ENCODE measurements at places on chromosomes 16 and 17. TPM values are rescaled to one million over a fixed set of nuclear protein-coding genes. Genes with fewer than 3 reads are reported as not detected.

DCTPP1 gene
- 30.4 TPM for total RNA-seq

CCDC154 gene
- 0.28 TPM for total RNA-seq

KRT32 gene
- total RNA-seq: not detected

TENT4B gene
- 15.2 TPM for total RNA-seq

CD300LG gene
- total RNA-seq: not detected

SDR42E2 gene
- not detected for total RNA-seq

CA5A gene
- total RNA-seq: not detected

PALB2 gene
- 11.4 TPM for total RNA-seq

DNA sequence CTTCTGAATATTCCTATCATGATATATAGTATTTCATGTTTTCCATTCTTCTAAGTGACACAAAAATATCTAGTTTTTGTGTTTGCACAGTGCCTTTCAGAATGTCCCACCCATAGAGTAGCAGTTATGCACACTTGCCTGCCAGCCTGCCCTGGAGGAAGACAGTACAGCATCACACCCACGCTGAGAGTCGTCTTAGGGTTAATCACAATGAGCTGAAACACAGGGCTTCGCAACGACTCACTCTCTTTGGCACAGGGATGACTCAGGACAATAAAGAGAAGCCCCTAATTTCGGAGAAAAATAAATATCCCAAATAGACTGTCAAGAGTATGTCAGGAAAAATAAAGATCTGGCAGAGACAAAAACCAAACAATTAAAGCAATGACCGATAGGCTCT lies 11.6 kb upstream of the NDUFAB1 start:
- no peak for DNase-seq
- no peak overlapping the region for H3K4me3 ChIP-seq
- H3K36me3 ChIP-seq: no peaks in the 10 kb centered on the region
- no peaks in the 10 kb centered on the region for H3K4me1 ChIP-seq

DNA sequence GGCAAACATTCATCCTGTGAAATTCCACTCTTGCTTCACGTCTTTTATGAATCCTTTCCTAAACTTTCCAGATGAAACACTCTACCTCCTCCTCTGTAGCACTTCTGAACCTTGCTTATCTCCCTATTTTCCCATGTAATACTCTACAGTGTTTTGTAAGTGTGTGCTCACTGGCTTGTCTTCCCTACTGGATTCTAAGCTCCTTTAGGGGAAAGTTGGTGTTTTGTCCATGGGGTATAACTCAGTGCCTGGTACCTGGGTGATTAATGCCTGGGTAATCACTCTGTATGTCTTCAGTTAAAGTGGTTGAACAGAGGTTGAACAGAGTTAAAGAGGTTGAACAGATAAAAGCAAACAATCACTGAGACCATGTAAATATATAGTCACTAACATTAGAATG lies 3.8 kb upstream of the KAT7 start:
- H3K4me1 ChIP-seq: peaks cover 10% of the 10 kb centered on the region
- H3K27me3 ChIP-seq: no peaks in the 10 kb centered on the region

- no peak for DNase-seq
- peaks cover 24% of the 10 kb centered on the region for H3K36me3 ChIP-seq
- no peak overlapping the region for H3K27ac ChIP-seq
These were observed 2.3 kb downstream of the ORC6 start for GRCh38 chr16:46691726-46692125.

DNA sequence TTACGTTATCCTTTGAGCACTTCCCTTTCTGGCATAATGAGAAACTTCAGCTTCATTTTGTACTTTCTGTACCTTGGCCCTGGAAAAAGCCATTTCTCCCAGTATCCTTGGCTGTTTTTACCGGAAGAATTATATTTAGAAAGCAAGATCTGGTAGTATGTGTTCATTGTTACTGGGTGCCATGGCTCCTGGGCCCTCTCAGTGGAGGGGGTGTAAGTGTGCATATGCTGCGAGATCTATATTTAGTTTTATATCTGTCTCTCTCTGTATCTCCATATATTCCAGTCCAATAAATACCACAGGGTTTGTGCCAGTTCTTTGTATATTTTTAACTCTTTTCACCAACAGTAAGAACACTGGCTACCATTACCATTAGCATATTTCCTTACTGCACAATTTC lies 17.7 kb downstream of the ATP2C2 start:
- no peak overlapping the region for H3K4me3 ChIP-seq
- H3K36me3 ChIP-seq: no peaks in the 10 kb centered on the region
- no peak overlapping the region for H3K27ac ChIP-seq
- H3K4me1 ChIP-seq: no peaks in the 10 kb centered on the region
- H3K27me3 ChIP-seq: no peaks in the 10 kb centered on the region

- no peak overlapping the region for H3K4me3 ChIP-seq
- no peaks in the 10 kb centered on the region for H3K36me3 ChIP-seq
- no peaks in the 10 kb centered on the region for H3K27me3 ChIP-seq
- peaks cover 12% of the 10 kb centered on the region for H3K4me1 ChIP-seq
These were observed 13.4 kb downstream of the PDK2 start for GRCh38 chr17:50108556-50108955.

DNA sequence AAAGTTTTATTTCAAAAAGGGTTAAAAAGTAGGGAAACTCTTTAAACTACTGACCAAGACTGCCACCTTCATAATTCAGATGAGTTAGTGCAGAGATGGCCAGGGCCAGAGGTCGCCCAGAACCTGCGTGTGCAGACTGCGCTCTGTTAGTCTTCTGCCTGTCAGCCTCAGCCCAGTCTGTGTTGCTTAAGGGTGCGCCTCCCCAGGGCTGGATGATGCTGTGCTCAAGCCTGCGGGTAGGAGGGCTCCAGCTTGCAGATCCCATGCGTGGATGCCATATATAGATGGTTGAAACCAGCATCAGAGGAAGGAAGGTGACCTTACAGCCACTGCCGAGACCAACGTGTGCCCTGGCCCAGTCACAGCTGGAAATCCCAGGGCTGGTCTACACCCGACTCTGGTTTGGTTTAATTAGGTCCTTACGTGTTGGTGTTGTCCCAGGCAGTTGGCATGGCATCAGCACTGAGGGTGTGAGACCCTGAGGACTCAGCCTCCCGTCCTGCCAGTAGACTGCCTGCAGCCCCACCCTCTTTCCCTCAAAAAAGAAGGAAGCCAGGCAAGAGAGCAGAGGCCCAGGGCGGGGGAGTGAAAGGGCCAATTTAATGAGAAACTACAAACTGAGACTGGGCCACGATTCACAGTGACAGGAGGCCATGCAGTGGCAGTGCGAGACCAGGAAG lies 27.7 kb downstream of the CDIP1 start:
- DNase-seq: no peak
- no peak overlapping the region for H3K27ac ChIP-seq
- no peak overlapping the region for H3K4me3 ChIP-seq
- H3K27me3 ChIP-seq: no peaks in the 10 kb centered on the region
- H3K4me1 ChIP-seq: no peaks in the 10 kb centered on the region

- DNase-seq: no peak
- peaks cover 6% of the 10 kb centered on the region for H3K4me1 ChIP-seq
- H3K36me3 ChIP-seq: no peaks in the 10 kb centered on the region
- H3K27ac ChIP-seq: no peak overlapping the region
- no peak overlapping the region for H3K4me3 ChIP-seq
These were observed 6.8 kb upstream of the CCL3L1 start for GRCh38 chr17:36203335-36203734.

GRCh38 chr16:73846356-73846755 lies 450.3 kb upstream of the PSMD7 start:
- no peaks in the 10 kb centered on the region for H3K36me3 ChIP-seq
- H3K4me3 ChIP-seq: no peak overlapping the region
- H3K27ac ChIP-seq: no peak overlapping the region
- H3K4me1 ChIP-seq: peaks cover 20% of the 10 kb centered on the region
- peak; percentile 86 for DNase-seq
- H3K27me3 ChIP-seq: no peaks in the 10 kb centered on the region

DNA sequence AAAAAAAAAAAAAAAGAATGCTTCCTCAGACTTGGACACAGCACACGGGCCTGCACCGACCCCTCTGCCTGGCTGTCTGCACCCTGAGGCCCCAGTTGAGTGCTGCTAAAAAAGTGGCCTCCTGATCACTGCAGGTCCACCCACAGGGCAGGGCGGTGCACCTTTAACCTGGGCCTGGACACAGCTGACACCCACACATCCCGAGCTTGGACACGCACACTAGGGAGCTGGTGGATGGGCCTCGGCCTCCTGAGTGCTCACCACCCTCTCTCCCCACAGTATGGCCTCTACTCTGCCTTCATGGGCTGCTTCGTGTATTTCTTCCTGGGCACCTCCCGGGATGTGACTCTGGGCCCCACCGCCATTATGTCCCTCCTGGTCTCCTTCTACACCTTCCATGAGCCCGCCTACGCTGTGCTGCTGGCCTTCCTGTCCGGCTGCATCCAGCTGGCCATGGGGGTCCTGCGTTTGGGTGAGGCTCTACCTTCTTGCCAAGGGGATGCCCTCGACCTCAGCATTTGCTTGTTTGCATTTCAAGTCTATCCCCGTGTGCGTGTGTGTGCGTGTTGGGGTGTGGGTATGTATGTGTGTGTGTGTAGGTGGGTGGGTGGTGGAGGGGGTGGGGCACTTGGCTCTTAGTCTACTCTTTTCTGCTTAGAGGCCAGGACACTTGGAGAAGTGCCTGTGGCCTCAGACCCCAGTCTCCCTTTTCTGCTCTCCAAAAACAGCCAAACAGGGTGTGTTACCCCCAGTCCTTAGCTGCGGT lies 2.3 kb downstream of the SLC26A11 start:
- H3K4me1 ChIP-seq: peaks cover 22% of the 10 kb centered on the region
- H3K27me3 ChIP-seq: no peaks in the 10 kb centered on the region
- H3K27ac ChIP-seq: no peak overlapping the region
- no peak overlapping the region for H3K4me3 ChIP-seq

DNA sequence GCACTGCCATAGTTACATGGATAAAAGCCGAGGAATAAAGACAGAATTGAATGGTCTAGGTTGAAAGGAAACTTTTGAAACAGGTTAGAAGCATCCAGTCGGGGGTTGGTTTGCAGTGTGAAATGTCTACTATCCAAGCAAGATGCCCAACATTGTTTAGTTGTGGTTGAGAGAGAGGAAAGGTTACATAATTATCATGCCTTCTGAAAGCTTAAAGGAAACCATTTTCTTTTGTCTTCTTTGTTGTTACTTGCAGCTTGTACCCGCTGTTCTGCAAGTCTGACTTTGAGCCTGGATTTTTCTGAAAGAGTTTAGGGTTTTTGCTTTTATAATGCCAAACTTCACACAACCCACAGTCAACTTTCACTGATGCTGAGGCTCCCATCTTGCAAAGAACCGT lies 167.9 kb downstream of the AXIN2 start:
- H3K27me3 ChIP-seq: no peaks in the 10 kb centered on the region
- no peak overlapping the region for H3K4me3 ChIP-seq
- no peak overlapping the region for H3K27ac ChIP-seq
- no peaks in the 10 kb centered on the region for H3K4me1 ChIP-seq
- H3K36me3 ChIP-seq: no peaks in the 10 kb centered on the region
- DNase-seq: no peak

DNA sequence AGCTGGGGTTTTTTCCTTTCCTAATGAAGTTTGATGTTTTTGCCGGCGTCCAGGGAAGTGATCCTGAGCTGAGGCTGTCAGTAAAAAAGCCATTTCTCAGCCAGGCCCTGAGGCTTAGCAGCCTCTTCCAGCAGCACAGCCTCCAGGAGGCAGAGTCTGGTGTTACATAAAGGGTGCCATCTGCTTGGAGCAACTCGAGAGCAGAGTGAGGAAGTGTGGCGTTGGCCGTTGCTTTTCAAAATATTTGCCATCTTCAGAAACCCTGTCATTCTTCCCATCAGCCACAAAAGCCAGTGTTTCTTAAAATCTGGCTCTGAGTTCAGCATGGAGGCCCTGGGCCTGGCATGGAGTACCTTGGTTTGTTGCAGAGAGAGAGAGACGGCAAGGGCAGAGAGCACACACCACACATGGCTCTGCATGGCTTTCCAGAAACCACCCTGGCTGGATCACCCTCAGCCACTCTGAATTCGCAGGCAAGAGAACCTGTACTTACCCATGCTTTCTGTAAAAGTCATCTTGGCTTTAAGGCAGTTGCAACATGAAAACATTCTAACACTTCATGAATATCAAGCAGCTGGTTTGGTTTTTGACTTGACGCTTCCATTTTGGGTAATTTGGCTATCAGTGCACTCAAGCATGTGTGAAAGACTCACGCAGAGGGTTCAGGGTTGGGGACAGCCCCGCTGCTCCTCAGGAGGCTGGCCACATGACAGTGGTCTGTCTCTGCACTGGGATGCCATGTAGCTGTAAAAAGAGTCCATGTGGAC lies 21.0 kb downstream of the PMM2 start:
- H3K4me1 ChIP-seq: no peaks in the 10 kb centered on the region
- H3K4me3 ChIP-seq: no peak overlapping the region
- no peak for DNase-seq

GRCh38 chr16:50498431-50499155 lies 49.6 kb upstream of the NKD1 start:
- H3K27ac ChIP-seq: no peak overlapping the region
- H3K36me3 ChIP-seq: no peaks in the 10 kb centered on the region
- no peaks in the 10 kb centered on the region for H3K27me3 ChIP-seq
- no peak overlapping the region for H3K4me3 ChIP-seq
- peaks cover 8% of the 10 kb centered on the region for H3K4me1 ChIP-seq
- DNase-seq: no peak

DNA sequence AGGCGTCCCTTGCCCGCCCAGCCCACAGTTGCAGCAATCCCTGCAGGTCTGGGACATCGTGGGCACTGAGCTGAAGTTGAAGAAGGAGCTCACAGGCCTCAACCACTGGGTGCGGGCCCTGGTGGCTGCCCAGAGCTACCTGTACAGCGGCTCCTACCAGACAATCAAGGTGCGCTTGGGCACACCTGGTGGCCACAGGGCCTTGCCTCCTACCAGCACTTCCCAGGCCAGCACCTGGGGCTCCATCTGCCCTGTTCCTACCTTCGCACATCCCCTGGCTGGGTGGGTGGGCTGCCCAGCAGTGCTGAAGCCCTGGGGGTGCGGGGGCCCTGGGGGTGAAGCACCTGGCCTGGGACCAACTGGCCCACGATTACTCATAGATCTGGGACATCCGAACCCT lies 19.9 kb downstream of the TRAF7 start:
- no peak overlapping the region for H3K27ac ChIP-seq
- no peaks in the 10 kb centered on the region for H3K27me3 ChIP-seq
- no peak overlapping the region for H3K4me3 ChIP-seq

DNA sequence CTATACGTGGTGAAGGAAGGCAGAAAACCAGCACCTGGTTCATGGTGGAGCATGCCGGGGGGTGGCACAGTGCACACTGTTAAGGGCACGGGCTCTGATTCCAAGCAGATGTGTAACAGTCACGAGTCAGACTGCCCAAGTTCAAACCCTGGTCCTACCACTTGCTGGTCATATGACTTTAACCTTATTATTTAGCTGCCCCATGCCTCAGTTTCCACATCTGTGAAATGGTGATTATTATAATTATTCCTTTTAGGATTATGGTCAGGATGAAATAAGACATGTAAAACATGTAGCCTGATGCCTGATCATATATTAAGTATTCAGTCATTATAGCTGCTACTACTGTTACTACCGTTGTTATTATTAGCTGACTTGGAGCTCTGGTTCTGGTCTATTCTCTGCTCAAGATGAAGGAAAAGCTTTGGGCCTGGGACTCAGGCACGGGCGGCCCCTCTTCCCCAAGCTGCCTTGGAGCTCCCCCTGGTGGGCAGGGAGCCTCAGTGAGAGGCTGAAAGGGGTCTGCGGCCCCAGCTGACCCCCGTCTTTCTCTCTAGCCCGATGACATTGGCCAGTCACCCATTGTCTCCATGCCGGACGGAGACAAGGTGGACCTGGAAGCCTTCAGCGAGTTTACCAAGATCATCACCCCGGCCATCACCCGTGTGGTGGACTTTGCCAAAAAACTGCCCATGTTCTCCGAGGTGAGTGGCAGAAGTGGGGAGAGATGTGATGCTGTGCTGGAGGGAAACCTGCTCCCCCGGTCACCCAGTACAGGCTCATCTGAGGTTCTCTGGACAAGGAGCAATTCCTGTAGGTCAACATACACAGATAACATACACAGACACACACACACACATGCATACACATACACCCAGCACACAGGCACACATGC lies 14.0 kb downstream of the NR1D1 start:
- H3K36me3 ChIP-seq: no peaks in the 10 kb centered on the region
- H3K27ac ChIP-seq: no peak overlapping the region
- H3K27me3 ChIP-seq: no peaks in the 10 kb centered on the region
- peak; percentile 83 for DNase-seq

All from neural progenitor cell (in vitro differentiated cells).